ENCODE measurements at places on chromosomes 16 and 17.

GRCh38 chr16:22075776-22076175 lies 16.6 kb upstream of the VWA3A start:
- no peak for DNase-seq

DNA sequence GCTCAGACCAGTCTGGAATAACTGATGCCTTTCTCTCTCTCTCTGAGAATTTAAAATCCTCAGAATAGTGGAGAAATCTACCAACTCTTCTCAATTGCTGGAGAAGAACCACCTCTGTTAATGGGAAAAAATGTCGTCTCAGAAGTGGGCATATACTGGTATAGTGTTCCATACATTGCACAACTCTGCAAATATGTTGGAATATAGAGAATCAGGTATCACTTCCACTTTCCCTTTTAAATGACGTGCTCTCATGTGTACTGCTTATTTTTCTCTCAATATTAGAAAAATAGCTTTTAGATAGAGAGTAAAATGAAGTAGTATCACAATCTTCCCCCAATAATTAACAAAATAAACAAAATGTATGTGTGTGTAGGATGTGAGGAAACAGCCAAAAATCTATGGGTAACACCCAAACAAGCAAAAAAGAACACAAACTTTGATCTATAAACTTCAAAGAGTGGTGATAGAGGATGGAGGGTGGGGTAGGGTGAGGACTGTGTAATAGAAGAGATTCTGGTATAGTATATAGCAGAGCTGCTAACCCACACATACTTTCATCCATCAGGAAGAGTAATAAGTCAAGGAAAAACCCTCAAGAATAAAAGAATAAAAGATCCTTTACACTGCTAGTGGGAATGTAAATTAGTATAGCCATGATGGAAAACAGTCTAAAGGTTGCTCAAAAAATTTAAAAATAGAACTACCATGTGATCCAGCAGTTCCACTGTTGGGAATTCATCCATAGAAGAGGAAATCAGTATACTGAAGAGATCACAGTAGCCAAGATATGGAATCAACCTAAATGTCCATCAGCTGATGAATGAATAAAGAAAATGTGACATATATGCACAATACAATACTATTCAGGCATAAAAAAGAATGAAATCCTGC lies 46.9 kb downstream of the NFATC3 start:
- DNase-seq, result no peak

DNA sequence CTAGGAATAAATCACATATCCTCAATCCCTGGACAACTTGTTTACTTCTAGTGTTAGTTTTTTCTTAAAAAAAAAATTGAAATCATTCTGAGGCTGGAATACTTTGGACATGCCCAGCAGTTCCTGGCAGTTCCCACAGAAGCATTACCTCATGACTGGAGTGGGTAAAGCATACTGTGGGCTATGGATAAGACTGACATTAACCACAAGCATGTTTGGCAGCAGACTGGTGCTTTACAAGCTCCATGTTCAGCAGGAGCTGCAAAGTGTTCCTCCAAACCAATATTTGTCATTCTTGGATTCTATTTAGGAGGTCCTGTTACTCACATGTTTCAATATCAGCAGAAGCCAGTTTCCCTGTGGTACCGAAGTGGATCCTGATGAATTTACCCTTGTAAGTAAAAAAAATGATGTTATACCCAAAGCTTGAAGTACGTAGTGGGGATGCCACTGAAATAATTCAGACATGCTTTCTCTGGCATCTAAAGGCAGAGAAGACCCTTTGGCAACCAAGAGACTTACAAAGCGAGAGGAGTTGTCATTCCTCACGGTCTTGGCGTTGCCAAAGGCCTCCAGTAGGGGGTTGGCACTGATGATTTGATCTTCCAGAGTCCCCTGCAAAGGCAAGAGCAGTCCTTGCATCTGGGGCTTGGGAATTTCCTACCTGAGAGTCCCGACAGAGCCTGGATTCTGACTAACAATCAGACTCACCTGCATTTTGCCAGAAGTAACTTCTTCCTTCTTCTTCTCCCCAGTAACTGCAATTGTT lies 4.9 kb downstream of the MYH1 start:
- no peak for DNase-seq

GRCh38 chr16:84237994-84238750 lies 1.6 kb downstream of the KCNG4 start:
- no peak for DNase-seq

GRCh38 chr17:15920758-15921239 lies 24.1 kb upstream of the ADORA2B start:
- DNase-seq, result no peak

- DNase-seq, result no peak
Measured at GRCh38 chr17:12726131-12726530, 60.4 kb downstream of the MYOCD start.

DNA sequence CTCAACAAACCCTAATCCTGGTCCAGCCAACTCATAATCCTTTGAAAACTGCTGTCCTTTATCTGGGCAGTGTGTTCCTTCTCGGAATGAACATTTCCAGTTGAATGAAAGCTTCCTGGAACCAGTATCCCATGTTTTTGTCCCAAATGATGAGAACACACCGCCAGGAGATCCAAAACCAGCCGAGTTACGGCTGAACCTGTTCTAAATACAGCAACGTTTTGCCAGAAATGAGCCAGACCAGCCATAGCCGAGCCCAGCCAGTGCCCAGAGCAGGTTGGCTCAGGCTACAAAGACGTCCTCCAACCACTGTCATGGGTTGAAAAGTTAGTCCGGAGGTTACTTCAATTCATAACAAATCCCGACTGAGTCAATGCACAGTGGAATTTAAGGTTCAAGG lies 67.6 kb upstream of the FOXF1 start:
- no peak for DNase-seq

DNA sequence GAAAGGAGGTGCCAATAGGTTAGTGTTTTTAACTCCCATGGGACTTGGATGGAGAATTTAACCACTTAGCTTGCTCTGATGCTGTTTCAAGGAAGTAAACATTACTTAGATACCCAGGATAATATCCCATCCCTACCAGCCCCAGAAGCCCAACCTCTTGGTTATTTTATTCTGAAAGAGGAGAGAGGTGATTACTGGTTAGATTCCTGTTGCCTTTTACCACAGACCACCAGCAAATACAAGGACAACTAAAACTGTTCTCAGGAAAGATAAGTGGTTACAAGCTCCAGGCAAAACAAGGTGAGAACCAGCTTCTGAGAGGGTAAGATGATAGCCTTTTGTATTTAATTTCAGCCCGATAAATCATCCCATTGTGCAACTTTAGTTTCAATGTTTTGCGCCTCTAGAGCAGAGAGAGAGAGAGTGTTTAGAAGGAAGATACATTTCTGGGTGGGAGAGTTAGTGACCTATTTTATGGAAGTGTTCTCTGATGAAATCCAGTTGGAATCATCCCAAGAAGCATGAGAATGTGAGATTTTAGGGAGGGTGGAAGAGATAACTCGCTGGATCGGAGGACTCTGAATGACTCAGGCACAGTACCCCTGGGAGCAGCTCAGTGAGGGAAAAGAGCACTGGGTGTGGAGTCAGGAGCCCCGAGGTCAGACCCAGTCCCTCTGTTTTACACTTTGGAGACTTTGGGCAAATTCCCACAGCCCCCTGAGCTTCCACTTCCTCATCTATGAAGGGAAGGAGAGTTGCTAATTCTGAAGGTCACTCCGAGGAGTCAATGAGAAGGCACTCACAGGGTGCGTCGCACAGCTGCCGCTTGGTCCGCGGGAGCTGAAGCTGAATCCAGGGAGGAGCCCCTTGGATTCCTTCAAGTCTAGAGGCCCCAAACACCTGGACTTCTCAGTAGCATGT lies 12.1 kb downstream of the GLP2R start:
- no peak for DNase-seq

- no peak for DNase-seq
Measured at GRCh38 chr17:49404906-49405305, 9.8 kb downstream of the PHB1 start.

DNA sequence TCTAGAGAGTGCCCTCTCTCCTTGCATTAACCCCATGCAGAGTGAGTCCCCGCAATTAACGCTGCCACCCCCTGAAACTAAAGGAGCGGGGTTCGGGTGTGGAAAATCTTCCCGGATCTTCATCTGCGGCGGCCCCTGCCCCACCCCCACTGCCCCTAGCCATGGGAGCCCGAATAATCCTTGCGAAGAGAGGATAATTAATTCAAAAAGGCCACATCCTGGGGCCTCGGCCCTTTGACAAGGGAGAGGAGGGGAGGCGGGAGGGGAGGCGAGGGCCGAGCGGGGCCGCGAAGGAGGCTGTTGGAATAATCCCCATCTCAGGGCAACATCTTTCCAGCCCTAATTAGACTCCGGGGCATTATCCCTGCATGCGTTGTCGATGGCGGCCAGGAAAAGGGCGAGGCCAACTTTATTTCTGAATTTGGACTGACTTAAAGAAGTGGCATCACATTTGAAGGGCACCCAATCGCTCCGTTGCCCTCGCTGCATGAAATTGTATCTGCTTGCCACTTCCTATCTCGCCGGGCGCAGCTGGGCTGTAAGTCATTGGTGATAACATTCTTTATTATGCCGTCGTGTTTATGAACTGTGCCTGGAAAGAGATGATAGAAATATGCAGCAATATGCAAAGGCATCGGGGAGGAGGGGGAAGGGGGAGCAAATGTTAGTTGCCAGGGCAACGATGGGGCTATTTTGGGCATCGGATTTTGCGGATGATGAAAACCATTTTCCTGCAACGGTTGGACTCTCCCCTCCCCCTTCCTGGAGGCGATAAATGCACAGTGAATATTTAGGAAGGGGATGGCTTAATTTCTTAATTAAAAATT lies 387.1 kb upstream of the TNRC6C start:
- no peak for DNase-seq

GRCh38 chr17:74567397-74567796 lies at the start of gene CD300H:
Gene CD300H, minus strand, starts transcription at chr17:74567509.
- no peak for DNase-seq
